ENCODE measurements at places on chromosomes 6 and 20.

DNA sequence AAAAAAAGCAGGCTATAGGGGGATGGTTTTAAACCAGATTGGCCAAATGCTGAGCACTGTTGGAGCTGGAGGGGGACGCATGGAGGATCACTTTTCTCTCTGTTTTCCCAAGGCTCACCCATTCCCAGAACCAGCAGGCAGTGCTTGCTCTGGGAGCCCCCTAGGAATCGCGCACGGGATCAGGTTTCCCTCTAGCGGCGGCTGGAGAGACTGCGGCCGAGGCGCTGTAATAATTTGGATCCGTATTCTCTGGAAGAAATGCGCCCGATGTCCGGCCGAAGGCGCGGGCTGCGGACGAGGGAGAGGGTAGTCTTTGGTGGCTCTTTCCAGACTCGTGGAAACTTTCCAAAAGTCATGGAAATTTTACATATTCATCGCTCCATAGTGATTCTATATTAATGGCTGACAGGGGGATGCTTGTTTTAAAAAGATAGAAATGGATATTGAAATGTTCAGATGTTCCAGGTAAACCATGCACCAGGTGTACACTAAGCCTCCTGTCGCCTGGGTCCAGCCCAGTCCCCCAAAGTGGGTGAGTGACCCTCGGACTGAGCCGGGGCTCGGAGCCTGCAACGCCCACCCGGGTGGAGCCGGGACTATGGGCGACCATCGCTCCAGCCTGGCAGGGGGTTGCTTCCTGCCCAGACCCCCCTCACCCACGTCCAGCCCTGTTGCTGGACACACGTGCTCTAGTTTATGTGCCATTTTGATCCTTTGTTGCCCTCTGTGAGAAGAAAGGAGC is 78.7 kb upstream of the PHACTR3 start:
- DNase-seq, result peak; percentile 61

DNA sequence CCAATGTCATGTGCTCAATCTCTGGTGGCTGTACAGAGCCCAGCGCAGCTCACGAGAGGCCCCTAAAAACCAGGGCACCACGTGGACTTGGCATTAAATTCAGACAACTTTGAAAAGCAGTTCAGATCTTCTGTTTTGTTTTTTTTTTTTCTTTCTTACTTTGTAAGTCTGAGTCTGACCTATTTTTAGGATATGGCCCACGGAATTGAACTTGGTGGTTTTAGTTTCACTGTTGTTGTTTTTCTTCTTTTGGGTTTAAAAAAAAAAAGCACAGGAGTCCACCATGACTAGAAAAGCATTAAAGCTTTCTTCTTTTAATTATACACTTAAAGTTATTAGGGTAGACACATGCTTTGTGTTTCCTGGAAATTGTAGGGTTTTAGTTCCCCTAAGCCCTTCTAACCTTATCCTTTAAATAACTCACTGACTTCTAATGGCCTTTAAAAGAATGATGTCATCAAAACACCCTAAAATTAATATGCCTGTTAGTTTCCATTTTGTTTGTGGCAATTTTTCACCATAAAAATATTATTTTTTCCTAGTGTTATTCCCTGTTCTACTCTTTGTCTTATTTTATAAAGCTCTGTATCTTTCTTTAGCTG is 48.5 kb upstream of the CCN2 start:
- no peak for DNase-seq

DNA sequence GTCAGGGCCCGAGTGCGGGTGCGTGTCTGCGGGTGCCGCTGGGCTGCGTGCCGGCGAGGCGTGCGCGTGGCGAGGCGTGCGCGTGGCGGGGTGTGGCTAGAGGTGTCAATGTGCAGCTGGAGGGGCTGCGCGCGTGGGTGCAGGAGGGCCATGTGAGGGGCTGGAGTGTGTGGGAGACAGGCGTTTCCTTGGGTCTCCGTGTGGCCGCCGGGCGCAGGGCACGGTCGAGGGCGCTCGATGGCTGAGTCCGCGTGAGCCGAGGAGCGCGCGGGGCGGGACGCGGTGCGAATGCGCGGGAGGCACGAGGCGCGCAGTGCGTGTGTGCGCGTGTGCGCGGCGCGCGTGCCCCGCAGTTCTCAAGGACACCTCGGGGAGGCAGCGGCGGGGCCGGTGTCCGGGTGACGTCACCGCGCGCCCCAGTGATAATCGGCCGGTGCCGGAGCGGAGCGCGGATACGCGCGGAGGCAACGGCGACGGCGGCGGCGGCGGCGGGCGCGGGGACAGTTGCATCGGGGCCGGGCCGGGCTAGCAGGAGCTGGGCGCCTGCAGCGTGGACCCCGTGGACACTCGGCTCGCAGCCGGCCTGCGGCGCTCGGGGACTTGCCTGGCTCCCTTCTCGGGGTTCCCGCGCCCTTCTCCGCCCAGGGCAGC is 38.7 kb downstream of the YTHDF1 start:
- DNase-seq, result peak; percentile 55

DNA sequence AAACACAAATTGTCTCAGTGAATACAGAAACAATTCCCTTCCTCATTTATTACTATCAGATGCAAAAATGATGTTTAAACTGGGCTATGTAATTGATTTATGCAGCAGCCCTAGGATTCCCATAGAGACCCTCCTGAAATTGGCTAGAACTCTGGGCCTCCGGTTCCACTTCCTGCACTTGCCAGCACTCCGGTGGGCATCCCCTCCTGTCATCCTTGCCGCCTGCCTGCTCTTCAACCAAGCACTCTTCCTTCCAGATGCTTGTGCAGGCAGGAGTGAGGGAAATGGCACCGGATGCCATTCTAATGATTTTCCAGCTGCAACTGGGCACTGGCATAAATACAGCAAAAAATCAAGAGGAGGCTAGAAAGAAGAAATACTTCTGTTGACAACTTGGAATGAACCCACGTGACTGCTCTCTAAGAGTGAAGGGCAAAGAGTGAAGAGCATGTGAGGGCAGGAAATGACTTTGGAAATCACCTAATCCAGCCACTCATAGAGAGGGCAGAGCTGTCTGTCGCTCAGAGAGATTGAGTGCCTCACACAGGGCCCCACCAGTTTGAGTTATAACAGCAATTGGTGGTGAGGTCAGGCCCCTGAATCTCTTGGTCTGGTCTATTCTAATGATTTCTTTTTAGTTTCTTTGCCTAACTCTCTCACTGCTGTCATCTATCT is 3.7 kb upstream of the NEDD9 start:
- peak; percentile 39 for DNase-seq

DNA sequence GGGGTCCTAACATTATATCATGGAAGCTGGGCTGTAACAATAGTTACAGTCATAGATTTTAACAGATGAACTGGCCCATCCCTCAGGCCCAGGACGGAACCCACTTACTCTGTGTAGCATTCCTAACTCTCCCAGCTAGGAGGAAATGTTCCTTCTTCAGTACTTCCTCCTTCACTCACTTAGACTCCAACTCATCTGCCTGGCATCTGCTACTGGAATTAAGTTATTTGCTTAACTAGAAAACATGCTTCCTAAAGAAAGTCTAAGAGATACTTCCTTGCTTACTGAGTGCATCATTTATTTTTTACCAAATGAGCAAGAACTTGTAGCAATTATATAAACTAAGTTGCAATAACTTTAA is 20.5 kb downstream of the GCLC start:
- DNase-seq, result no peak

GRCh38 chr20:3658716-3659491 is 4.3 kb downstream of the GFRA4 start:
- no peak for DNase-seq

DNA sequence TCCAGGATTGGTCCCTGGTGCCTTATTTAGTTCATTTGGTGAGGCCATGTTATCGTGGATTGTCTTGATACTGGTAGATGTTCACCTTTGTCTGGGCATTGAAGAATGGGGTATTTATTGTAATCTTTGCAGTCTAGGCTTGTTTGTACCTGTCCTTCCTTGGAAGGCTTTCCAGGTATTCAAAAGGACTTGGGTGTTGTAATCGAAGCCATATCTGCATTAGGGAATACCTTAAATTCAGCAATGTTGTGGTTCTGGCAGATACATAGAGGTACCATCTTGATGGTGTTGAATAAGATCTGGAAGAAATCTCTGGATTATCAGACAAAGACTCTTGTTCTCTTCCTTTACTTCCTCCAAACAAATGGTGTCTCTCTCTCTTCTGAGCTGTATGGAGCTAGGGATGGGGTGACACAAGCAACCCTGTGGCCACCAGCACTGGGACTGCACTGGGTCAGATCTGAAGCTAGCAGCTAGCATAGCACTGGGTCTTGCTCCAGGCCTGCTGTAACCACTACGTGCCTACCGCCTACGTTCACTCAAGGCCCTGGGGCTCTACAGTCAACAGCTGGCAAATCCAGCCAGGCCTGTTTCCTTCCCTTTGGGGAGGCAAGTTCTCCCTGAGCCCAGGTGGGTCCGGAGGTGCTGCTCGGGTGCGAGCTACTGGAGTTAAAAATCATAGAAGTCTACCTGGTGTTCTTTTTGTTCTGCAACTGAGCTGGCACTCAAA is 261.1 kb upstream of the CITED2 start:
- DNase-seq, result no peak

DNA sequence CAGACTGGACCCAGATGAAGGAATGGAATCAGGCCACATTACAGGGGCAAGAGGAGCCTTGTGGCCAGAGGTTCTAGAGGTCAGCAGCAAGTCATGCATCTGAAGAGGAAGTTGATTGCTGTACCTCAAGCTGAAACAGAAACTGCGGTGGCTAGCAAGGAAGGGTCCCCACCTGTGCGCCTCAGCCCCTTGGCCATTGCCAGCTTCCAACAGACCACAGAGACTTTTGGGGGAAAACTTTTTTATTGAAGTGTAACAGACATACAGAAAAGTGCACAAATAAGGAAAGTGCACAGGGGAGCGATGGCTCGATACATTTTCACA is 26.8 kb upstream of the SLC9A8 start:
- DNase-seq, result no peak

DNA sequence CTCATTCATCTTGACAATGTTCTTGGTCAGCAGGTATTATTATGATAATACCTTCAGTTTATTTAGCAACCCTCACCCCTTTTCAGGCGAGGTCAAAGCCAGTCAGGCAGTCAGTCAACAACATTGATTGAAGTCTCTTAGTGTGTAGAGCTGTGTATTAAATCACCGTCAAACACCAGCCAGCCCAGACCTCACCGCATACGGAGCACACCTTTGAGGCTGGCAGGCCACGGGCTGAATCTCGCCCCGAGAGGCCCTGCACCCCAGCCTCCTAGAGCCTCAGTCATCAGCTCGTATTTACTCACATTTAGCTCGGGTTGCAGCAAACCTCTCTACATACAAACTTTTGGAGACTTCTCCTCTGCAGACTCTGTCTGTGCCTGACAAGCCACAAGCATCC is 36.0 kb upstream of the FOXA2 start:
- no peak for DNase-seq
